Glutamatergic neuron (in vitro differentiated cells): ENCODE measurements at places on chromosomes 7 and 10. TPM values are rescaled to one million over a fixed set of nuclear protein-coding genes. Genes with fewer than 3 reads are reported as not detected.

The KIF11 gene
- 7.2 TPM for total RNA-seq

The SEMA3D gene
- 13.6 TPM for total RNA-seq

- DNase-seq = no peak
These were observed 54.3 kb upstream of the ECHDC3 start for GRCh38 chr10:11687779-11688447.

GRCh38 chr10:43237128-43237527, 29.7 kb downstream of the RASGEF1A start:
- peak; percentile 7 for DNase-seq

DNA sequence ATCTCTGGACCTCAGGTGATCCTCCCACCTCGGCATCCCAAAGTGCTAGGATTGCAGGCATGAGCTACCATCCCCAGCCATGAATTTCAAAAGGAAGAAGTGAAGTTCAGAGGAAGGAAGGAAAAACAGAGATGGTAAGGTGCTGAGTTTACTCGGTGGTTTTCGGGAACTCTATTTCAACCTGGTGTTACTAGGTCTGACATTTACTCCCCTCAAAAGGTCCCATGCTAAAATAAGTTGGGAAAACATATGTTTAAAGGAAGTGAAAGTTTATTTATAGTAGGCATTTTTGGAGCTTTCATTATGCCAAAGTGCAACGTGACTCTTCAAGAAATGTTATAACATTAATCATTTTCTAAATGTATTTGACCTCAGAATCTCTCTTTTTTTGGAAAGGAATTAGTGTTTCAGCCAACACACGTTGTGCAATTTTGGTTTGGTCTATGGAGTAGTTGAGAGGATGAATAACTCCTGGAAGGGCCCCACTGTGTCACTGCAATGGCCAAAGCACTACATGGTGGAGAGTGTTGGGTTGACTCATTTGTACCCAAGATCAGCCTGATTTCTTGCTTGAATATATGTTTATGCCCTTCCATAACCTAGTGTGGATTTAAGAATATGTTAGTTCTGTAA, 114.7 kb upstream of the FAM171A1 start:
- no peak for DNase-seq
